ENCODE measurements at places on chromosomes 1 and 21. TPM values are rescaled to one million over a fixed set of nuclear protein-coding genes. Genes with fewer than 3 reads are reported as not detected.
A peak's percentile ranks its signal among the peaks of the same experiment; 100 is the strongest.

- no peaks in the 10 kb centered on the region for H3K4me1 ChIP-seq
- no peak overlapping the region for H3K4me3 ChIP-seq
- no peaks in the 10 kb centered on the region for H3K27me3 ChIP-seq
- H3K36me3 ChIP-seq: peaks cover 21% of the 10 kb centered on the region
These were observed 26.3 kb downstream of the PPFIA4 start for GRCh38 chr1:203052601-203053000.

DNA sequence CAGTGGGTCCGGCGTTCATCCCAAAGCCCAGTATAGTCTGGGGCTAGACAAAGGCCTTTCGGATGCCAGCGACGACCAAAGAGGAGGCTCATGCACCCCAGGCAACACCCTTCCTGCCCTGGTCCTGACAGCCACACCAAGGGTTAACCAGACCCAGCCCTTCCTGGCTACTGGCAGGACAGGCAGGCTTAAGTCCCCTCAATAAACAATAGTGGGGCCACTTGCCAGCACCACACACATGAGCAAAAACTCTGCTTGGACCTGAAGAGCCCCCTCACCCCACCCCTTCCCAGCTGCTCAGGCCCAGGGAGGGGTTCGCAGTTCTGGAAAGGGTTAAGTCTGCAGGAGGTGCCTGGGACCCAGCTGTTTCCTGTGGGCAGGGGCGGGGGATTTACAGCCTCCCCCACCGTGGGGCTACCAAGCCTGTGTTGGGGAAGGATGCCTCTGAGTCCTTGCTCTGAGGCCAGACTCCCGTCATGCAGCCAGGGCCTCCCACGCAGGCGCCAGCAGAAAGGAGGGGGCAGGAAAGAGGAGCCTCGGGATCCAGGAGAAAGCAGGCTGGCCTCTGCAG is 18.2 kb downstream of the PHLDA3 start:
- H3K36me3 ChIP-seq: no peaks in the 10 kb centered on the region
- H3K4me3 ChIP-seq: no peak overlapping the region
- peaks cover 12% of the 10 kb centered on the region for H3K27me3 ChIP-seq
- no peak overlapping the region for H3K27ac ChIP-seq
- H3K4me1 ChIP-seq: peaks cover 29% of the 10 kb centered on the region
- DNase-seq: peak; percentile 70

DNA sequence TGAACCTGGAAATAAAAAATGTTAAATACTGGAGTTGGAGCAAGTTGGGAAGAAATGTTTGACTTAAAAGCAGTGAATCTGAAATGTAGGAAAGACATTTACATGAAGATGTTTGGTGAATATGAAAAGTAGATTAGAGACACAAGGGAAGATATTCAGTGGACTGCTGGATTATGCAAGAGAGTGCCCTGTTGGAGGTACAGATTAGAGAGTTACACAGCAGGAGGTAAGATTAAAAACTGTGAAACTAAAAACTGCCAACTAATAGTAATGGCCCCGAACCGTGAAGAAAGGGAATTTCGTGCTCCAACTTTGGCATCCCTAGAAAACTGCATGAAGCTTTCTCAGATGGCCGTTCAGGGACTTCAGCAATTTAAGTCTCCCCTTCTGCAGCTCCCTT is 375.4 kb downstream of the DPYD start:
- no peak overlapping the region for H3K27ac ChIP-seq
- peaks cover 3% of the 10 kb centered on the region for H3K36me3 ChIP-seq
- no peaks in the 10 kb centered on the region for H3K4me1 ChIP-seq
- no peaks in the 10 kb centered on the region for H3K27me3 ChIP-seq
- H3K4me3 ChIP-seq: no peak overlapping the region

DNA sequence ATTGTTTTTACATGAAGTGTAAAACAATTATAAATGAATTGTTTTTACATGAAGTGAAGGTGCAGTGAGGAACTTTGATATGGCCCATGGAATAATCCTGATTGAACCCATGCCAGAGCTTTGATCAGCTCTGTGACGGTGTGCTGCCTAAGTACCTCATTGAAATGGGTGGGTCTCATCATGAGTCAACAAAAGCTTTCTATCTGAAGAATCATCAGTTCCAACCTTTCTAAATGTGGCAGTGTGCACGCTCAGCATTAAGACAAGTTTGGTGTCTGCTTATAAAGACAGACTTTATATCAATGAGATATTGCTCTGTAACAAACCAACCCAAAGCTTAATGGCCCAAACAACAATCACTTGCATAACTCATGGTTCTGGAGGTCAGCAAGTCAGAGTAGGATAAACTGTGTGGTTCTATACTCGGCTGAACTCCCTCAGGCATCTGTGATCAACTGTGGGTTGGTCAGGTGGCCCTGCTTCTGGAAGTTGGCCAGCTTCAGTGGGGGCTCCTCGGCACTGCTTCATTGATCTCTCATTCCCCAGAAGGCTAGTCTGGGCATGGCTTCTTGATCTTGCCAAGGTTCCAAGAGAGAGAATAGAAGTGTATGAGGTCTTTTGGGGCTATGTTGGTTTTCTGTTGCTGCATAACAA is 258.0 kb downstream of the LTN1 start:
- no peaks in the 10 kb centered on the region for H3K27me3 ChIP-seq
- H3K36me3 ChIP-seq: peaks cover 6% of the 10 kb centered on the region
- H3K4me1 ChIP-seq: peaks cover 7% of the 10 kb centered on the region
- H3K4me3 ChIP-seq: no peak overlapping the region

- H3K4me1 ChIP-seq: peaks cover 35% of the 10 kb centered on the region
- DNase-seq: peak; percentile 66
- H3K27me3 ChIP-seq: no peaks in the 10 kb centered on the region
- H3K27ac ChIP-seq: peak overlapping the region; percentile 10
- H3K4me3 ChIP-seq: no peak overlapping the region
- no peaks in the 10 kb centered on the region for H3K36me3 ChIP-seq
These were observed 13.5 kb downstream of the CITED4 start for GRCh38 chr1:40848530-40849189.

GRCh38 chr1:17903386-17903785 is 148.3 kb downstream of the ACTL8 start:
- H3K4me1 ChIP-seq: no peaks in the 10 kb centered on the region
- no peak for DNase-seq
- H3K36me3 ChIP-seq: no peaks in the 10 kb centered on the region
- no peak overlapping the region for H3K4me3 ChIP-seq

The LCA5L gene
- not detected for total RNA-seq

The GJA5 gene
- not detected for total RNA-seq

The ZNF683 gene
- not detected for total RNA-seq

The C8A gene
- total RNA-seq: not detected

The REN gene
- total RNA-seq: not detected
